ENCODE measurements at places on chromosomes 12 and 14. TPM values are rescaled to one million over a fixed set of nuclear protein-coding genes. Genes with fewer than 3 reads are reported as not detected.

Gene WNT1
- total RNA-seq: not detected

Gene MYO1H
- not detected for total RNA-seq

Gene TAS2R42
- total RNA-seq: not detected

Gene STXBP6
- total RNA-seq: not detected

Gene TMEM63C
- total RNA-seq: 1.9 TPM

Gene SDS
- total RNA-seq: not detected

Gene TMEM121
- 6.3 TPM for total RNA-seq

Gene MUCL1
- not detected for total RNA-seq

Gene GPD1
- total RNA-seq: 1.6 TPM

Gene SLC5A8
- total RNA-seq: not detected

Gene CD27
- 90.5 TPM for total RNA-seq

Gene GEMIN2
- 27.2 TPM for total RNA-seq

Gene GLIPR1L2
- 0.16 TPM for total RNA-seq

Gene BBS10
- total RNA-seq: 3.8 TPM

Gene C12orf54
- not detected for total RNA-seq

Gene AHNAK2
- 0.05 TPM for total RNA-seq

Gene B3GNT4
- 0.55 TPM for total RNA-seq

Gene TTC6
- not detected for total RNA-seq

Gene OR11H12
- total RNA-seq: not detected

Gene SRGAP1
- 0.19 TPM for total RNA-seq

Gene BBOF1
- 2.1 TPM for total RNA-seq

Gene BDKRB1
- not detected for total RNA-seq

Gene EXOC5
- total RNA-seq: 66.3 TPM

Gene TEP1
- total RNA-seq: 41.4 TPM

Gene B4GALNT1
- total RNA-seq: 3.8 TPM

Gene MORN3
- 2.4 TPM for total RNA-seq

Gene STAT2
- total RNA-seq: 142 TPM

All from activated T-cell treated with anti-CD3 and anti-CD28 coated beads, Interleukin-2, amount 50 U/mL, for 72 hours (primary cell).